Psoas muscle (tissue), 8 donors: ENCODE measurements at places on chromosomes 3 and 15. TPM values are rescaled to one million over a fixed set of nuclear protein-coding genes. Genes with fewer than 3 reads are reported as not detected.

DNA sequence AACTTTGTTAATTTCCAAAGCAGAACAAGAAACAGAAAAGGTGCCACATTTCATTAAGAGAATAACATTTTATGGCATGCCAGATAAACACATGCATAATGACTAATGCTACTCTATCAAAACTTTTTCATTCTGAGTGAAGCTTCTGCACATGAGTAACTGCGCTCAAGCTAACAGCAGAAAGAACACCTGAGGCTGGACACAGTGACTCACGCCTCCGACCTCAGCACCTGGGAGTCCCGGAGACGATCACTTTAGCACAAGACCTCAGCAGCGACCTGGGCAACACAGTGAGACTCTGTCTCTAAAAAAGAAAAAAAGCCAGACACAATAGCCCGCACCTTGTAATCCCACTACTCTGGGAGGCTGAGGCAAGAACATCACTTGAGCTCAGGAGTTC lies 70.6 kb downstream of the ACAP2 start:
- no peaks in the 10 kb centered on the region for H3K27me3 ChIP-seq
- no peak overlapping the region for H3K4me3 ChIP-seq
- H3K27ac ChIP-seq: no peak overlapping the region
- no peaks in the 10 kb centered on the region for H3K4me1 ChIP-seq
- no peaks in the 10 kb centered on the region for H3K36me3 ChIP-seq

The TXNRD3 gene
- 5.0 TPM for total RNA-seq

The TGM5 gene
- not detected for total RNA-seq

- no peaks in the 10 kb centered on the region for H3K36me3 ChIP-seq
- H3K27ac ChIP-seq: no peak overlapping the region
- H3K4me3 ChIP-seq: no peak overlapping the region
- H3K27me3 ChIP-seq: no peaks in the 10 kb centered on the region
- H3K4me1 ChIP-seq: no peaks in the 10 kb centered on the region
Measured at GRCh38 chr3:13681931-13682330, 133.0 kb downstream of the FBLN2 start.

The GOLGA8O gene
- 0.32 TPM for total RNA-seq

GRCh38 chr15:78338781-78339180 lies 1.4 kb upstream of the CRABP1 start:
- H3K36me3 ChIP-seq: no peaks in the 10 kb centered on the region
- H3K4me3 ChIP-seq: no peak overlapping the region
- DNase-seq: no peak
- no peak overlapping the region for H3K27ac ChIP-seq
- peaks cover 8% of the 10 kb centered on the region for H3K4me1 ChIP-seq

DNA sequence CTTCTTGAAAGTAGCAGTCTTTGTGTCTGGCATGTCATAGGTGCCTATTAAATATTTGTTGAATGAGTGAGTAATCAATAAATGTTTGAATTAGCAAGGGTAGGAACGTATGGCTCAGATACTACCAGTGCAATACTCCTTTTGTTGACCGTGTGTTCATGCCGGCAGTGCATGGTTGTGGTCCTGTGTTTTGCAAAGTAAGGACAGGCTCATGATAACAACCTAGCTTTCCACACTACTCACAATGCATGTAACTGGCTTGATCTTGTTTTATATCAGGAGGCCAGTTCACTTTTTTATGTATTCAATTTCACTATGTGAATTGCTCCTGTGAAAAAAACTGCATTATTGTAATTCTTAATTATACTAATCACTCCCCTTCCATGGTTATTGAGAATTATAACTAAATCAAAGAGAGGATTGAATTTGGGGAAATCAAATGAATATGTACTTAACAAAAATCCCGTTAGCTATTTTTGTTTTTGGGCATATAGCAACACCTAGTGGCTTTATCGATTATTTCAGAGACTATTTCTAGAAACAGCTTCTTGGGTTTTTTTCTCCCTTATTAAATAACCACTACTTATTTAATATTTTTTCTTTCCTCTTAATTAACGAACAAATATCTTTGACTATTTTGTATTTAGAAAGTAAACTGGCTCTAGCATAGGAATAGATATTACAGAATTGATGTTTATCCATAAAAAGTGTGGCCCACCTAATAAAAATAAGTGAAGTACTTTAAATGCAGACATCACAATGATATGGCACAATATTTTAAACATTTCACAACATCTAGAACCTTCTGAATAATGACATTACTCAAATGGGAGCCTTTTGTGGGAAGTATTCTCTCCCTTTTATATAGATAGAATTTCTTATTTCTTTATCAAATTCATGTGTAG lies 218.5 kb downstream of the BBX start:
- H3K27me3 ChIP-seq: no peaks in the 10 kb centered on the region
- no peaks in the 10 kb centered on the region for H3K4me1 ChIP-seq
- H3K27ac ChIP-seq: no peak overlapping the region
- H3K36me3 ChIP-seq: peaks cover 4% of the 10 kb centered on the region
- H3K4me3 ChIP-seq: no peak overlapping the region

DNA sequence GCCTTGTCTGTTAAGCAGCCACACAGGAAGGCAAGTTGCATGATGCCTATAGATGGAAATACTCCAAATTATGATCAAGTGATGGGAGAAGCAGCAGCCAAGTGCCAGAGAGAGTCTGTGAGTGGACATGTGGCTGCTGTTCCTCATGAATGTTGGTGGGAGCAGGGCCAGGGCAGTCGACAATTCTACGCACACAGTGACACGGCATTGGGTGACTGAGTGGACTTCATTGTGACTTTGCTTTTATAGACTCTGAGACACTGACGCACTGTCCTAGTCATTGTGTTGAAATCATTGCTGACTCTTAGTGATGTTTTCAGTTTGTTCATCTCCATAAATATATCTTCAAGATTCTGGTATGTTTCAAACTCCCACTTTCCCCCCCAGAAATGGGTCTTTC lies 246.3 kb upstream of the SEMA6D start:
- H3K4me3 ChIP-seq: no peak overlapping the region
- H3K4me1 ChIP-seq: peaks cover 18% of the 10 kb centered on the region
- no peak for DNase-seq
- H3K27me3 ChIP-seq: no peaks in the 10 kb centered on the region
- H3K36me3 ChIP-seq: no peaks in the 10 kb centered on the region

The CSPG4 gene
- total RNA-seq: 23.2 TPM

GRCh38 chr3:101195951-101196713 lies 124.2 kb downstream of the IMPG2 start:
- H3K27me3 ChIP-seq: no peaks in the 10 kb centered on the region
- DNase-seq: no peak
- no peak overlapping the region for H3K27ac ChIP-seq

The LRRC3B gene
- 0.54 TPM for total RNA-seq

The C2CD4A gene
- total RNA-seq: 2.3 TPM

DNA sequence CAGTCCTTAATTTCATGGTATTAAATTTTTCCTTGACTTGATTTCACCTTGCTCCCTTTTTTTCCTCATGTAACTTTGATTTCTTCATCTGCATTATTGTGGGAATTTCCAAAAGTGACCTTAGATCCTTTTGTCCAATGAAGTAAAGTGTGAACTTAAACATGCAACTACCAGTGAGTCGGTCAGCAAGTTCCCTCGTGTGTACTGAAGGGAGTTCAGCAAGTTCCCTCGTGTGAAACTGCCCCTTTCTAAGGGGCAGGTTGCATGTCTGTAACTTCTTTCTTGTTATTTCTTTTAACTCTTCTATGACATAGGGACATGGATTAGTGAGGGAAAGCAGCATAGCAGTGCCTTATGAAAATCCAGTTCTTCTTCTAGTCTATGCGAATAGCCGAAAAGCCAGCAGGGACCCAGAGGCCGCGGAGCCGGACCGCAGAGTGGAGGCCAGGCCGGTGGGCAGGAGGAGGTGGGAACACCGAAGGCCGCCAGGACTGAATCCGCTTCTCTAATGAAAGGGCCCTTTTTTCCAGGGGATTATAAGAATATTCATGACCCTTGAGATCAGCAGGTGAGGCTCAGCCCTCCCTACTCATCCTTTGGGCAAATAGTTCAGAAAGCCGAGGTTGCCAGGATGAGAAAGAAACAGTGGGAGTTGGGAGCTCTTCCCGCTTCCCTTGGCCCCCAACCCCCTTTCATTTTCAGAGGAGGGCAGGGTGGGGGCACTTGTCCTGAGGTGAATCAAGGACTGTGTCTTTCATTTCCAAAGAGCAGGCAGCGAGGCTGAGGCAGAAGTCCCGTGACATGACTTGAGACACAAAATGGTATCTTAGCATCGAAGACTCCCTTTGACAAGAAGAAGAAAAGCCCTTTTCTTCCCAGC lies 117.5 kb downstream of the OPA1 start:
- H3K36me3 ChIP-seq: no peaks in the 10 kb centered on the region
- no peaks in the 10 kb centered on the region for H3K27me3 ChIP-seq
- peaks cover 7% of the 10 kb centered on the region for H3K4me1 ChIP-seq
- no peak overlapping the region for H3K27ac ChIP-seq
- DNase-seq: no peak

The PIGZ gene
- total RNA-seq: 3.9 TPM

GRCh38 chr3:152706991-152707713 lies 127.8 kb upstream of the P2RY1 start:
- H3K36me3 ChIP-seq: no peaks in the 10 kb centered on the region
- H3K4me1 ChIP-seq: no peaks in the 10 kb centered on the region
- H3K4me3 ChIP-seq: no peak overlapping the region
- H3K27me3 ChIP-seq: no peaks in the 10 kb centered on the region
- no peak overlapping the region for H3K27ac ChIP-seq

DNA sequence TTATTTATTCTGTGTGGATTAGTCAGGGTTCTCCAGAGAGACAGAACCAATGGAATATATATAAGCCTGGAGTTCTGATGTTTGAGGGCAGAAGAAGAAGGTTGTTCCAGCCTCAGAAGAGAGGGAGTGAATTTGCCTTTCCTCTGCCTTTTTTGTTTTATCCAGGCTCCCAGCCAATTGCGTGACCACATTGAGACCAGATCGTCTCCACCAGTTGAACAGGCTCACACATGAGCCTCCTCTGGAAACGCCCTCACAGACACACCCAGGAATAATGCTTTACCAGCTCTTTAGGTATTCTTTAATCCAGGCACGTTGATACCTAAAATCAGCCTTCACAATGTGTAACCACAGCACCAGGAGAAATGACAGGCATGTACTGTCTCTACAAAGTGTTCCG lies 923.1 kb downstream of the TBL1XR1 start:
- no peaks in the 10 kb centered on the region for H3K4me1 ChIP-seq
- H3K27ac ChIP-seq: no peak overlapping the region
- H3K27me3 ChIP-seq: no peaks in the 10 kb centered on the region
- DNase-seq: no peak

The ATP2B2 gene
- 6.5 TPM for total RNA-seq

DNA sequence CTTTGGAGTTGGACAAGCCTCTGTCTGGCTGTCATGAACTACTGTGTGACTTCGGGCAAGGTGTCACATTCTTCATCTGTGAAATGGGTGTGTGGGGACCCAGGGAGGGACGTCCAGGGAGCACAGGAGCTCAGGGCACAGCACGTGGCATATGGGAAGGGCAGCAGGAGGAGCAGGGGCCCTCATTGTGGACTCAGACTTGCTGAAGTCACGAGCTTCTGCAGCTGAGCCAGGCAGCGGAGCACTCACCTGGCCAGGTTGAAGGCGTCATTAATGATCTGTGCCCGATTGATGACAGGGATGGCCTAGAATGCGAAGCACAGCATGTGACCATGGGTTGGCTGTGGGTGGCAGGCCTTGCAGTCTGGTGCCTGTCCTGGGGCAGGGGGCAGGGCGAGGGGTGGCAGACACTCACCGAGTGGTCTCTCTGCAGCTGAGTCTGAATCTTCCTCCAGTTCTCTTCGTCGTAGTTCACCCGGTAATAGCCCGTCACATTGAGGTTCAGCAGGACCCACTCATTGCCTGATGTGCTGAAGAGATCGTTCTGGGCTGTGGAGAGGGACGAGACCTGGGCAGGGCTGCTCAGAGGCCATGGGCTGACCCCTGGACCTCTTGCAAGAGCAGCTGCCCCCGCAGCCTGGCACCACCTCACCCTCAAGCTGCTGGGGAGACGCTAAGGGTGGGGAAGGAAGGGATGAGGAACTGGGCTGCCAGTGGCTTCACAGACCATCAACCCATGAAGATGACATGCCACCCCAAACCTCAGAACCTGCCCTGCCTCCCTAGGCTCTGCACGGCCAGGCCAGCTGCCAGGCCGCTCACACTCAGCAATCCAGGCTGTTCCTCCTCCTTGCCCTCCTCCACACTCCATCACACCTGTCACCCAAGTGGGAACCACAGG lies 15.4 kb downstream of the ANPEP start:
- H3K27ac ChIP-seq: no peak overlapping the region
- no peaks in the 10 kb centered on the region for H3K36me3 ChIP-seq
- no peaks in the 10 kb centered on the region for H3K27me3 ChIP-seq
- H3K4me1 ChIP-seq: no peaks in the 10 kb centered on the region
- no peak for DNase-seq
- no peak overlapping the region for H3K4me3 ChIP-seq

The ZCWPW2 gene
- total RNA-seq: 3.3 TPM

DNA sequence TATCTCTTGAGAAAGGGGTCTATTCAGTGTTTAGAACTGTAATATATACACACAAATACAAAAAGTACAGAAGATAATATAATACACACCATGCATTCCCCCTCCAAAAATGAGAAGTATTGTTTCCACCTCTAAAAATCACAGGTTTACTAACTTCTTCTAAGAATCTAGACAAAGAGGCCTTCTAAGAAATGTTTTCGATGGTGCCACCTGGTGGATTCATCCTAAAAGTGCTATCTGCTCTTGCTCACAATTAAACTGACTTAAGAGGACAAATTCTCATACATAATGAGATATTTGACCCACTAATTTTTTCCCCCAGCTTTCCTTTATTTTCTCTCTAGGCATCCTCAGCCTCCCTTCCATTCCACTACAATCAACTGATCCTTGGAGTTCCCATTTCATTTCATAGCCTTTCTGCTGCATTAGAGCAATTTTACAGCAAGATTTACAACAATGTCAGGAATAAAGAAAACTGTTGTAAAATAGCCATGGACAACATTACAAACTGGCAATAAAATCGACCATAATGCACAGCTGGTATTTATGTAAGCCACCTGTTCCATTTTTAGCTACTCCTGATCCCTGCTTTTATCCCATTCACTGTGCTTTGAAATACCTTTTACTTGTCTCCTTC lies 124.6 kb downstream of the ARRDC4 start:
- DNase-seq: no peak
- H3K27me3 ChIP-seq: no peaks in the 10 kb centered on the region
- no peak overlapping the region for H3K27ac ChIP-seq
- no peak overlapping the region for H3K4me3 ChIP-seq
- no peaks in the 10 kb centered on the region for H3K36me3 ChIP-seq

The PLCB2 gene
- 3.0 TPM for total RNA-seq

The ZNF660 gene
- total RNA-seq: 0.74 TPM

- DNase-seq: no peak
- H3K36me3 ChIP-seq: no peaks in the 10 kb centered on the region
- no peak overlapping the region for H3K4me3 ChIP-seq
- H3K4me1 ChIP-seq: no peaks in the 10 kb centered on the region
- H3K27me3 ChIP-seq: no peaks in the 10 kb centered on the region
- no peak overlapping the region for H3K27ac ChIP-seq
Measured at GRCh38 chr3:97991293-97991682, 19.1 kb upstream of the RIOX2 start.

The DPPA4 gene
- total RNA-seq: not detected

DNA sequence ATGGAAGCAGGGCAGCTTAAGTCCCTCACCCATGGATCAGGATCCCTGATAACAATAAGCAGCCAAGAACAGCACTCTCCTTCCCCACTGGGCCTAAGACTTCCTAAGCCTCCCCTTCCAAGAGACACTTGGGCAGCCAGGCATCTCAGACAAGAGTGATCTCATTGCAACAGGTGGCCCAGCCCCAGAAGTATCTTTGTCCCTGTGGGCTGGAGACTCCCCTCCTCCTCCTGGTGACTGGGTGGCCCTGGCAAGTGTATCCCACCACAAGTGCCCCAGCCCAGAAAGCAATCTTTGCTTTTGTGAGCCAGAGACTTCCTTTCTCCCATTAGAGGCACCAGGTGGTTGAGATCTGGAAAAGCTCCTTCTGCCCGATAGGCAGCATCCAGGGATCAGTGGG lies 40.7 kb upstream of the POMGNT2 start:
- H3K4me3 ChIP-seq: no peak overlapping the region
- no peak for DNase-seq
- H3K27ac ChIP-seq: no peak overlapping the region
- H3K36me3 ChIP-seq: no peaks in the 10 kb centered on the region
- no peaks in the 10 kb centered on the region for H3K27me3 ChIP-seq
